ENCODE measurements at places on chromosomes 7 and 10.

DNA sequence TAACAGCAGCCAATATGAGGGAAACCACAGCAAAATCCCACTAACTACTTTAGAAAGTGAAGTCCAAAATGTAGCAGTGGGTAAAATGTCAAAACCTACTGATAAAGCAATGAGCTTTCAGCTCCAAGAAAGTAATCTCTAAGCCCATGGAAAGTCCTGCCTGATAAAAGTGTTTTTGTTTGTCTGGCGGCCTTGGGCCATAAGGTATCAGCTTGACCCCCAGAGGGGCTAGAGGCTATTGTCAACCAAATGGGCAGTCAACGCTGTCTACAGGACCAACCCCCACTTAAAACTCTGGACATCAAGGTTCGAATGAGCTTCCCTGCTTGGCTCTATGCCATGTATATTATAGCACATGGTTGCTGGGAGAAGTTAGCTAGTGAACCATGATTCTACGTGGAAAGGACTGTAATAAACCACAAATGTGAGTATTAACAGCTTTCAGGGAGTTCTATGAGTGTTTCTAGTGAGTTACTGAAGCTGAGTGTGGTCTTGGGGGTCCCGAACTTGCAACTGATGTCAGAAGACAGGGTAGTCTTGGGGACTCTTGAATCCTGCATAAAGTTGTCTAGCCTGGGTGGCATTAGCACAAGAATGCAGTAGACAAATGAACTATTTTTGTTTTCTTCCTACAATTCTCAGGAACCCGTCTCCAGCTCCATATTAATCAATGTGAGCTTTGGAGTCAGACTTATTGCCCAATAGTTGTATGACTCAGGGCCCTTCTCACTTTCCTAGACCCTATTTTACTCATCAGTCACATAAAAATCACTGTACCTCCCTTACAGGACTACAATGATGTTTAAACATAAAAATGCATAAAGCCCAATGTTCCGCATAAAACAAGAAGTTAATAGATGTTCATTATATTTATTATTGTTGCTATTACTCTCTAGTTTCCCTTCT lies 164.9 kb downstream of the DGKI start:
- DNase-seq = no peak

DNA sequence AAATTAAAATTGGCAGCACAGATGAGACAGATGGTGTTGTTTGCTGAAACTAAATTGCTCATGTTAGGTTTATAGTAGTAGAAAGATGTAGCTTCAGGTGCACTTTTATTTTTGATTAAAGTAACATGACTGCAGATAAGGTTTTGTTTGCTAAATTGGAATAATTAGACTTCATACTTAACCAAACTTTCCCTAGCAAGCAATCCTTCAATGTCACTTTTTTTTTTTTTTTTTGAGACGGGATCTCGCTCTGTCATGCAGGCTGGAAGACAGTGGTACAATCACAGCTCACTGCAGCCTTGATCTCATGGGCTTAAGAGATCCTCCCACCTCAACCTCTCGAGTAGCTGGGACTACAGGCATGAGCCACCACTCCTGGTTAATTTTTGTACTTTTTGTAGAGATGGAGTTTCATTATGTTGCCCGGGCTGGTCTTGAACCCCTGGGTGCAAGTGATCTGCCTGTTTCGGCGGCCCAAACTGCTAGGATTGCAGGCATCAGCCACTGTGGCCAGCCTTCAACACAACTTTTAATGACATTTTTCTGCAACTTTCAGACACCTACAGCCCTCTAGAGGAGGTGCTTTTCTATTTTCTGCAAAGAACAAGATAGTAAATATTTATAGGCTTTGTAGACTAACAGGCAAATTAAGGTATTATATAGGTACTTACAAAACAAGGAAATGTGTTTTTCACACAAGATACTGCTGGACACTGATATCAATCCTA lies 84.8 kb upstream of the CCNY start:
- DNase-seq = no peak

- no peak for DNase-seq
Measured at GRCh38 chr10:128049226-128050120, 76.8 kb downstream of the MKI67 start.

DNA sequence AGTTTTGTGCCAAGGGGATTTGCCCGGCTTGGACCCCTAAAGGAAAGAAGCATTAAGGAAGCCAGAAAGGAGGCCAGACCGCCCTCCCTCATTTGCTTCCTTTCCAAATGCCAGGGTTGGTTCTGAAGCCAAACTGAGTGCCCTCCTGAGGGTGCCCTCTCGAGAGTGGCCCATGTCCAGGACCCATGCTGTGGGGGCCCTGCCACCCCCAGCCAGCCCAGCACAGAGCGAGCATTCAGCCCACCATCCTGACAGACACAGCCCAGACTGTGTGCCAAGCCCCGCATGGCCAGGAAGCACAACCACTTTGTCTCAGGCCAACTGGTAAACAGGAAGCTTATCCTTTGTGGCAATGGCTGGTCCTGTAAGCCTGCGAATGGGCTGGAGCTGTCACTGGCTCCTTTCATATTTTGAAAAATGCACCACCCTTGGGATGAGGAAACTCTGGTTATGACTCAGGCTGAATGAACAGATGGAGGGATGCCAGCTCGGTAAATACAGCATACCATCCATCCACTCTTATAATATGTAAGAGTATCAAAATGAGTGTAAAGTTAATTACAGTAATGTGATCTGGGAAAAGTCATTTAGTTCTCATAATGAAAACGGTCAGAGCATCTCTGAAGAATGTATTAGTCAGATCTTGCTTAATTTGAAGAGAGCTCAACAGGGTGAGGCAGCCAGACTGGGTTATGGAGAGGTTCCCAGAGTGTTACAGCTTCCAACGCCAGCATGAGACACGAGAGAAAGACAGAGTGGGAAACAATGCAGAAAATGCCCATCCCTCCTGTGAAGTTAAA lies 65.0 kb downstream of the STK17A start:
- no peak for DNase-seq

GRCh38 chr10:1057106-1057657 lies 997 bp downstream of the WDR37 start:
- no peak for DNase-seq

- no peak for DNase-seq
Measured at GRCh38 chr7:28976022-28976421, 17.9 kb upstream of the TRIL start.

GRCh38 chr10:80529604-80530003 lies 8.1 kb upstream of the SH2D4B start:
- no peak for DNase-seq

- no peak for DNase-seq
Measured at GRCh38 chr7:147400221-147400689, 1190.3 kb upstream of the C7orf33 start.

DNA sequence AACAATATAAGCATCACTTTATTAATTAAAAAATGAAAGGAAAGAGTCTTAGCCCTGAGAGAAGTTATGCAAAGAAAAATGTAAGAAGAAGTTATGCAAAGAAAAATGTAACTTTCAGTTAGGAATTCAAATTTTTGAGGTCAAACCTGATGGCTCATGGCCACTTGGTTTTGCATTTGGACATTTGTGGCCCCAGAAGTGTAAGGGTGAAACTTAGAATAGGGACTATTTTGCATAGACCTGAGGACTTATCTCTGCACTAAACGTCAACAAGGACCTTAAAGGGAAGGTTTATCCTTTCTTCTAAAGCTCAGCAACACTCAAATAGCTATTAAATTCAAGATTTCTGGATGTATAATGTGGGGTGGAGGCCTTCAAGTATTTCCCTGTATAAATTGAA lies 724.5 kb upstream of the POT1 start:
- no peak for DNase-seq

GRCh38 chr10:19828278-19829049 lies 12.2 kb downstream of the PLXDC2 start:
- no peak for DNase-seq

DNA sequence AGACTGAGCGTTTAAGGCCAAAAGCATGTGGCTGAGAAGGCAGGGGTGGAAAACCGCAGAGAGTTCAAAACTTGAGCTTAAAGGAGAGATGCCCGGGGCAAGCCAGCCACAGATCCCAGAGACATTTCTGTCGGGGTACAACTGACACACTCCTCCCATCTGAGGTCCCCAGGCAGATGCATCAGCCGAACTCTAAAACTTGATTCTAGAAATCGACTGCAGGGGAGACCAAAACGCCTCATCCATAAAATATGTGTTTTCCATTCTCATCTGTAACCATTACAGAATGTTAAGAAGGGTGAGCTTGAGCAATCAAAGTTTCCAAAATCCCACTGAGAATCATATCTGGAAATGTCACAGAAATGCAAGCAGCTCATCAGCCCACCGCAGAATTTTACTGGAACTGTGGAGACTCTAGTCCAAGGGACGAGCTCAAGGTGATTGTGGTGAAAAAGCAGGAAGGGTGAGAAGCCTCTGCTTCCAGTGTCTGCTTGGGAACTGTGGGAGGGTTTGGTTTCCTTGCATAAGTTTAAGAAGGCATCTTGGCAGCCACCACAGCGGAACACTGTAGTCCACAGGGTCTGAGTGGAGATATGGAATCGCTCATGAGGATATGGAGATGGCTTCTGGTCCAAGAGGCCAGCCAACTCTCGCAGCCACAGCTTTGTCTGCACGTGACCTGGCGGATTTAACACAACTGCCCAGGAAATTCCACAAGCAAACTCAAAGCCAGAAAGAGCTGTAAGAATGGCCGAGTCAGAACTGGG lies 249.2 kb downstream of the SFMBT2 start:
- no peak for DNase-seq

GRCh38 chr7:50267525-50268041 lies 36.9 kb upstream of the IKZF1 start:
- DNase-seq = no peak

DNA sequence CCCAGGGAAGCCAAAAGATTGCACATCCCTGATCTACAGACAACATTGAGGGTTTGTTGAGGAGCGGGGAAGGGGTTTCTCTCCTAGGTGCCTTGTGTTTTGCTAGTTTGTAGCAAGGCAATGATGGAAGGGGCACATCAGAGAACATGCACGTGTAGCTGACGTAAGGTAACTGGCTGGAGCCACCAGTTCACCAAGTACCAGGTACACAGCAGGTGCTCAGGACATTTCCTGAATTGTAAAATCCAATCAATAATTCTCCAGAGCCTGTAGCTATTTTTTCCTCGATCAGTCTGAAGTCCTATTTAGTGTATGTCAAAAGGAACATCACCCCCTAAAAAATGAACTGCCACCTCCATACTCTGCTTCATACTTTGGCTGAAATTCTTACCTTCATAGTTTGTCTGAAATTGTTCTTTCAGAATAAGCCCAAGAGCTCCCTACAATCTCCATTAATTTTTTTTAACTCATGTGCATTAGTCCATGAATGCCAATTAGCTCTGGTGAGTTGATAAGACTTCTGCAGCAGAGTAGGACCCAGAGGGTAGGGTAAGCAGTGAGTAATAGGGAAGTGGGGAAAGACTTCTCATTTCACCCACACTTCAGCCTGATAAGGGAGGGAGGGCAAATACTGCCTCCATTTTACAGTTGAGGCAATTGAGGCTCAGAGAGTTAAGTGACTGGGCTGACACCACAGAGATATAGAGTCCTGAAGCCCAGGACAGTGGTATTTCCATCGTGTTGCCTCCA lies 36.0 kb upstream of the SLC26A3 start:
- DNase-seq = no peak

Data from NCI-H1048 (cell line).